Stimulated activated CD8-positive, alpha-beta memory T cell treated with anti-CD3 and anti-CD28 coated beads, Interleukin-15, amount 100 ng/mL, for 1 hour (primary cell): ENCODE measurements at places on chromosomes 16 and 17.

DNA sequence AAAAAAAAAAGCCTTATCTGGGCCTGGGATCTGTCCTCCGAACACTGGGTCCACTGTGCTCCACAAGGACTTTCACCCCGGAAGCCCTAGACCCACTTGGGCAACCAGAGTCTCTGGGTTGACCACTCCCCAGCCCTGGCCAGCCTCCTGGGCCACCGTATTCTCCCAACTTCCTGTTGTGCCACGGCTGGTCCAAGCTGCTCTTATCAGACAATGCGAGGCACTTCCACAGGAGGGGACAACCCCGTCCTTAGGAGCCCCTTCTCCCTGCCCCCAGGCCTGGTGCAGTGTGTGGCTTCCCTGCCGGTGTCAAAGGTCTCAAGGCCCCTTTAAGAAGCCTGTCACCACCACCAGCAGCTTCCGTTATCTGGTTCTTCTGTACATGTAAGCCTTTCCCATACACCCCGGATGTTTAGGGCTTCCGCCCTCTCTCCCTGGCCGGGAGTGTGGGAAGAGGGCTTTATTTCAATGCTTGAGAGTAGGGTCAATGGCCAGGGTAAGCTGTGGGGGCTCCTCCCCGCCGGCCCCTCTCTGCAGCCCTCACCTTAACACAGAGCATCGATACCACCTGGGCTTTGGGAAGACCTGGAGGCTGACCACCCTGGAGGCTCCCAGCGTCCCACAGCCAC lies 313.0 kb downstream of the SEC14L1 start:
- no peak for DNase-seq

GRCh38 chr17:14942526-14943190 lies 322.5 kb downstream of the PMP22 start:
- no peak for DNase-seq

DNA sequence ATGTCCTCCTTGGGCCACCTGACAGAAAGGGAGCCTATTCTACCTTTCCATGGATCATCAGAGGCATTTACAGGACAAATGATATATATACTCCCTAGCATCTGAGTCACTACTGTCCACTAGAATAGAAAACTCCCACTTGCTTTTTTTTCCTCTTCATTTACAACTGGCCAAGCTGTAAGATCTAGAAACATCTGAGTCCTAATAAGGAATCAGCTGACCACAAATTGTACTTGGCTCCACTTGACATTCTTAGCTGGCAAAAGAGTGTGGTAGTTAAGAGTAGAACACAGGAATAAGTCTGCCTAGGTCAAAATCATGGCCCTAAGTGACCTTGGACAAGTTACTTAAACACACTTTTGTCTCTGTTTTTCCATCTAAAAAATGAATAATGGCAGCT lies 5.2 kb downstream of the RUSF1 start:
- DNase-seq, result no peak

- no peak for DNase-seq
These were observed 2.4 kb downstream of the PRSS27 start for GRCh38 chr16:2717383-2718263.

GRCh38 chr16:4696905-4697847 lies 3.8 kb downstream of the NUDT16L1 start:
- DNase-seq, result no peak

DNA sequence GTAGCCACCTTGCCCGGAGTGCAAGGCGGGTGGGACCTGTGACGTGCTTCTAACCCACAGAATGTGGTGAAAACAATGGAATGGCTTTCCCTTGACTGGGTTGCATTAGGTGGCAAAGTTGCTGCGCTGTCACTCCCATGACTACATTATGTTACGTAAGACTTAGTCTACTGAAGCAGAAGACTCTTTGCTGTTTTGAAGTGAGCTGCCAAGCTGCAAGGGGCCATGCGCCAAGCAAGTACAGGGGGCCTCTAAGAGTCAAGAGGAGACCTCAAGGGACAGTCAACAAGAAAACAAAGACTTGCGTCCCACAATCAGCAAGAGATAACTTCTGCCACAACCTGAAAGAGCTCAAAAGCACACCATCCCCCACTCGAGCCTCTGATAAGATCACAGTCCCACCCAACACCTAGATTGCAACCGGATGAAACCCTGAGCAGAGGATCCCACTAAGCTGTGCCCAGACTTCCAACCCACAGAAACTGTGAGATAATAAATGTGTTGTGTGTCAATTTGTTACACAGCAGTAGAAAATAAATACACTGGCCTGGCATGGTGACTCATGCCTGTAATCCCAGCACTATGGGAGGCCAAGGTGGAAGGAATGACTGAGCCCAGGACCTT lies 16.5 kb downstream of the ANKRD11 start:
- DNase-seq, result no peak

DNA sequence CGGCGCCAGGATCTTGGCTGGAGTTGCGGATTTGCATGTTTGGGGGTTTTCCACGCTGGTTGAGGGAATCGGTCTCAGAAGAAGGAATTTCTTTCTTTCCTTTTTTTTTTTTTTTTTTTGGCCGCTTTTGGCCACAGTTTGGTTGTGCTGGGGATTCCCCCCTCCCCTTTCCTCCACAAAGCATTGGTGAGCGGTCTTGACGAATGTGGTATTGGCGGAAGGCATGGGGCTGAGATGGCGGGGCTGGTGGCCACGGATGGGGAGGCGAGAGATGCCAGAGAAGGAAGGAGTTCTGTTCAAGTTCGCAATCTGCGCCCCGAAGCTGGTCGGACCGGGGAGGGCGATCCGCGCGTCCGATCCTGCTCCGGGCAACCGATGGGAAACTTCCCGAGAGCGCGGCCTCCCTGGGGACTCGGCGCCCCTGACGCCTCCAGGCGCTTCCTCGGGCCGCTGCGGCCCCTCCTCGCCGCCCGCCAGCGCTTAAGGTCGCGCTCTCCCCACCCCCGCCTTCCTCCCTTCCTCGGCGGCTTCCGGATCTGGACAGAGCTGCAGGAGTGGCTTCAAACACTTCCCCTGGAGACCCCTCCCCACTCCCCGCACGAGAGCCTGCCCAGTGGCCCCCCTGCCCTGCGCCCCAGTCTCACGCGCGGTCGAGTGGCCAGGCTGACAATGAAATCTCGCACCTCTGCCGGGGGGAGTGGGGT lies 43.2 kb downstream of the RAI1 start:
- no peak for DNase-seq

DNA sequence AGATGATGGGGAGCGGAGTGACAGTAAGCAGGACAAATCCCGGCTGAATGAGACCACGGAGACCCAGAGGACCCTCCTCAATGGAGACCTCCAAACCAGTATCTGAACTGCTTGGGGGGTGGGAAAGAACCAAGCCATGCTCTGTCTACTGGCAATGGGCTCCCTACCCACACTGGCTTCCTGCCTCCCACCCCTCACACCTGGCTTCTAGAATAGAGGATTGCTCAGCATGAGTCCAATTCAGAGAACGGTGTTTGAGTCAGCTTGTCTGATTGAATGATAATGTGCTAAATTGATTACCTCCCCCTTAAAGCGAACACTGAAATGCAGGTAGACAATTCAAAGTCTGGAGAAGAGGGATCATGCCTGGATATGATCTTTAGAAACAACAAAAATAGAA lies 5.5 kb downstream of the SSTR2 start:
- no peak for DNase-seq

DNA sequence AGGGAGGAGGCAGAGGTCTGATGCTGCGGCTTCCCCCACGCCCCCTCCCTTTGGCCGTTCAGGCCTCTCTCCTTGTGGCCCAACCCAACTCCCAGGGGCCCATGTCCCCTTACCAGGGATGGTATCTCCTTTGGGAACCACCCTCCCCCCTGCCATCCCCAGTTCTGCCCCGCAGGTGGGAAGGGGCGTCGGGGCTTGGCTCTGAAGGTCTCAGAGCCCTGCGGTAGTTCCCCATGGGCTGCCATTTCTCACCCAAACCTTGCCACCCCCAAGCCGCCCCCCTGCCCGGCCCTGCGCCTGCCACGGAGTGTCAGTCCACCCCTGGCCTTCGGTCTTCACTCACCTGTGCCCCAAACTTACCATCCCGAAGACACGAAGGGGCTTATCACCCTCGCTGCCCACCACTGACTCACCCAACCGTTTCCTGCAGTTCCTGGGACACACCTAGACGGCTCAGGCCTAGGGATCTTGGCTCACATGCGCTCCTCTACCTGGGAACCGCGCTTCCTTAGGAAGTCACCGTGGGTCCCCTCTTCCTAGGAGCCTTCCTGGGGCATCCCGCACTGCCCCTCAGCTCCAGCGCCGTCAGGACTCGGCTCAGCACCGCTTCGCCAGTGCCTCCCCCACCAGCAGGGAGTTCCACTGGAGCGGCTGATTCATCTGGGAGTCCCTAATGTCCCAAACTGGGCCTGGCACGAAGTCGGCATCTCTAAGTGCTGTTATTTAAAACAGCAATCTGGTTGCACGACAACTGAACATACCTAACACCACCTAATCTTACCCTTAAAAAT lies 1.1 kb upstream of the DOC2A start:
- no peak for DNase-seq

- no peak for DNase-seq
These were observed 11.1 kb downstream of the PIMREG start for GRCh38 chr17:6455321-6455705.

GRCh38 chr16:30556125-30556473 lies 2.1 kb downstream of the ZNF764 start:
- DNase-seq, result no peak

DNA sequence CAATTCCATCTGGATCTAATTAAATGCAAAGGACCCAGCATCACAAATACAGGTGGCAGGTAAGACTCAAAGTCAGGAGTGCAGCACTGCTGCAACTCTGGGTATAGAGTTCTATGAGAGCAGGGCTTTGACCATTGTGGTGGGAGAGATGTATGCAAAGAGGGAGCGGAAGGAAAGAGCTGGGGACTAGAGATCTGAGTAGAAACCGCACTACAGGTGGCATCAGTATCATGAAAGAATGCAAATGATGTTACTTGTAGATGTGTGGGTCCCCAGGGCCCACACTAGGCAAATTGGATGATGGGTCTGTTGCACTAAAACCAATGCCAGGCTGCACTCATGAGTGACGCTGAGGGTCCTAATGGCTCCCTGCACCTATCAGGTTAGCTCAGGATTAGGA lies 287.1 kb upstream of the ASIC2 start:
- DNase-seq, result no peak

GRCh38 chr17:39115135-39115534 lies 36.3 kb downstream of the PLXDC1 start:
- DNase-seq, result no peak

- DNase-seq, result no peak
These were observed 23.0 kb upstream of the TNS4 start for GRCh38 chr17:40524243-40524965.

GRCh38 chr17:71938340-71939010 lies 182.3 kb upstream of the SOX9 start:
- DNase-seq, result no peak

DNA sequence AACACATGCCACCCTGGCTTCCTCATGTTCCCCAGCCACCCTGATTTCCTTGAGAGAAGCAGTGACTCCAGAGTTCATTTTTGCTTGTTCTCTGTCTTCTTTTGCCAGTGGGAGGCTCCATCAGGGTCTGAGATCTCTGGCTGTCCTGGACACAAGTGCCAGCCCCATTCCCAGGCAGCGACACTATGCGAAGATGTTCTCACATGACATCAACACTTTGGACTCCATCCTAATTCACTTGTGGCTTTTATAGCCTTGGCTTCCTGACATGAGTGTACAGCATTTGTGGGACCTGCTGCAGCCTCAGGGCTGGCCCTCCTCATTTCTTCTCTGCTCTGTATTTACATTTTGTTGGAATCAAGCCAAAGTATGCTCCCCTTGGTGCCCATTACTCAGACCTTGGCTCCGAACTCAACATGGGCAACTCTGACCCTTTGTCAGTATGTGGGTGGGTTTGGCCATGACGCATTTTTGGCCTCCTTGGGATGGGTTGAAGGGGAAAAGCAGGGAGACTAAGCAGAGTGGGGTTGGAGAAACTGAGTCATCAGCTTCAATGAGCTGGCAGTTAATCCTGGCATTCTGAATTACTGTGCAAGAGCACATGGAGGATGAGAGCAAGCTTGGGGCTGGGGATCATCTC lies 119.0 kb upstream of the EEF2KMT start:
- no peak for DNase-seq

DNA sequence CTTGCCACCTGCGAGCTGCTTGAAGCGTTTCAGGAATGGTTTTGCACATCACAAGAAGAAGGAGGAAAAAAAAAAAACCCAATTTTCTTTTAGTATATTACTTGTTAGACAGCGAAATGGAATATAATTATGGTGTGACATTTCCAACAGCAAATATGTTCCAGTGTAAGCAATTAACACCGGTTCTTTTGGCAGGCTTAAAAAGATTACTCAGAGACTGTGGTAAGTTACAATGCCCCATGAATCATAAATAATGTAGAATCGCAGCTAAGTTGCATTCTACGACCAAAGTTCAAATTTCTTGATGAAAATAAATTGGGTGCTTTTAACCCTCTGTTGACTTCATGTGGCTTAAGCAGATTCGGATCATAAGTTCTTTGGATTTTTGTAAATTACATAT lies 245.2 kb downstream of the XYLT1 start:
- no peak for DNase-seq

GRCh38 chr16:67516296-67517154 lies 12.1 kb upstream of the RIPOR1 start:
- no peak for DNase-seq

GRCh38 chr16:56945847-56946527 lies 14.0 kb downstream of the HERPUD1 start:
- DNase-seq, result no peak

- no peak for DNase-seq
These were observed 22.7 kb upstream of the MRPS23 start for GRCh38 chr17:57872536-57872935.

GRCh38 chr16:87919681-87919994 lies 16.7 kb downstream of the CA5A start:
- no peak for DNase-seq

DNA sequence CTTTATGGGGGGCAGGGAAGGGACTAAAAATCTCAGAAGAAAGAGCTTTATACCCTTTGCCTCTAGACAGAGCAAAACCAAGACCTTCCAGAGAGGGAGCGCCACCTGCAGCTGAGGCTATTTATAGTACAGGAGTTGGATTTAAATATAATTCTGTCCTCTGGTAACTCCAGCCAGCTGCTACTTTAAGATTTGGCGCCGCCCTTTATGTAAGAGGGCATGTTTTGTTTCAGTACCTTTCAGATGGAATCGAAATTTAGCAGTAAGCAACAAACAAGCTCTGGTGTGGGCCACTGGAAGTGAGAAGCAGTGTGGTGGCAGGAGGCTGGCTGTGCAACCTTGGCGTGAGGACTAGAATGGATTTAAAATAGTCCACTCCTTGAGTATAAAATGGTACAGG lies 5.2 kb upstream of the GUCY2D start:
- no peak for DNase-seq
